ENCODE measurements at places on chromosomes 1 and 21.
A peak's percentile ranks its signal among the peaks of the same experiment; 100 is the strongest.

GRCh38 chr1:10451287-10451686 lies 1.5 kb downstream of the CORT start:
- no peak for DNase-seq

DNA sequence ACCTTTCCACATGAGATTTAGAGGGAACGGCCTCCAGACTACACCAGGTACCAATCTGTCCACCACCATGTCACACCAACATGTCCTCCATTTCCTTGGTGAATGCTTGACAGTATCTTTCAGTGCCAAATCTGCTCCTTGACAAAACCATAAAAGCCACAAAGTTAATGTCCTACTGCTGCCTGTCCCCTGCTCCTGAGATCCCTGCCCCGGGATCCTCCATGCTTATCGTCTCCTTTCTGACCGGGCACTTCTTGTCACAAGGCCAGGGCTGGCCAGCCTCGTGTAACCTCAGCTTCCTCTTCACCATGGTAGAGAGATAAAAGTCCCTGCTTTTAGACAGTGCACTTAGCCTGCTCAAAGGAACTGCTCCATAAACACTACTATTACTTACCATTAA lies 136.2 kb downstream of the NAV1 start:
- DNase-seq: no peak

DNA sequence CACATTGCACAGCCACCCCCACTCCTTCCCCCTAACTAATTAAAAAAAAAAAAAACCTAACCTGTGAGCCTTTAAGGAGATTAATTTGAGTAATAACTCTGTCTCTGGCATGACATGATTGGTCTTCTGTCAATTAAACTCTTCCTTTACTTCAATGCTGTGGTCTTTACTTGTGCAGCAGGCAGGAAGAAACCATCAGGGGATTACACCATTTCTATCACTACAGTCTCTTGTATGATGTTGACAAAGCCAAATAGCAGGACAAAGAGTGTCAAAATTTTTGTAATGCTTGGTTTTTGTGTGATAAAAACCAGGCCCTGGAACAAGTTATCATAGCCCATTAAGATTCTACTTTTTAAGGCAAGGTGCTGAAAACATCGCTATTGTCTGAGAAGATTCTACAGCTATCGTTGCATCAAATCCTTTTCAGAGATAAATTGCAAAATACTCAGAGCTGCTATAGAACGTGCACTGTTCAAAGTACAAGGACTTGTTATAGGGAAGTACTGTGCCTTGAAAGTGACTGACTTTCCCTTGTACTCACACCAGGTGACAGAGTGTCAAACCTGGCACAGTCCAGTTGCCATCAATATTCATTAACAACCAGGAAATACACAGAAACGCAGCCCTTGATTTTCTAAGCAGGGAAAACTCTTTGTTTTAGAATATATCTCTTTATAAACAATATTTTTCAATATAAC lies 37.7 kb downstream of the LHX9 start:
- no peak for DNase-seq

GRCh38 chr1:160779626-160780397 lies 16.2 kb upstream of the LY9 start:
- DNase-seq: peak; percentile 59

GRCh38 chr1:247386217-247386616 lies 29.8 kb upstream of the NLRP3 start:
- no peak for DNase-seq

- no peak for DNase-seq
Measured at GRCh38 chr1:104636581-104636980, 886.9 kb downstream of the AMY1C start.

- DNase-seq: no peak
Measured at GRCh38 chr1:202567738-202568137, 142.5 kb downstream of the SYT2 start.

DNA sequence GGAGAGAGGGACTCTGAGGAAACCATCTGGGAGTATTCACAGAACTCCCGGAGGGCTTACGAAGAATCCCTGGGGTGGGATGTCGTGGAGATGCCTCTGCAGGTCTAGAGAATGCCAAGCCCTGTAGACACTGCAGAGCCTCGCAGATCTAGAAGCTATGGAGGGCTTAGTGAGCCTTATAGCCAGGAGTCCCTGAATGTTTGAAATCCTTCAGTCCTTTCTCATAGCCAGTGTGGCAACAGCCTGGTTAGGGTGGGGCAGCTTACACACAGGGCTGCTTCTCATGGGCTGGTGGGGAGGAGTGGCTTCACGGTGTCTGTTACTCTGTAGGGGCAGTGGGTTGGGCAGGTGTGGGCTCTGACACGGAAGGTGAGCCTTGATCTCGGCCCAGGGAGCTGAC lies 44.2 kb upstream of the KDM4A start:
- no peak for DNase-seq

- no peak for DNase-seq
Measured at GRCh38 chr1:31062867-31063380, 2.6 kb downstream of the PUM1 start.

DNA sequence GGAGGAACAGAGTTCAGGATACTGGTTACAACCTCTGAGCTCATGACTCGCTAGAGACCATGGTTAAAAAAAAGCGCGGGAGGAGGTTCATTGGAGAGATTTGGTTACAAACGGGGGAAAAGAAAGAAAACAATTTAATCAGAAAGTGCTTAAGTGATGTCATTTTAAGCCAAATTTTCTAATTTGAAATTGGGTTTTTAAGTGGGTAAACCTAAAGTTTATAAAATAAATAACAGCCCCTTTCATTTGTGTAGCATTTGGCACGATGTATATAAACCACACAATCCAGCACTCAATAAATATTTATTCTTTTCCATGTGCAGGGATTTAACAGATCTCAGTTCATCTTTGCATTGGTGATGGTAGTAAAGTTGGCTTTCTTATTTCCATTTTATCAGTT lies 7.0 kb upstream of the DPT start:
- no peak for DNase-seq

DNA sequence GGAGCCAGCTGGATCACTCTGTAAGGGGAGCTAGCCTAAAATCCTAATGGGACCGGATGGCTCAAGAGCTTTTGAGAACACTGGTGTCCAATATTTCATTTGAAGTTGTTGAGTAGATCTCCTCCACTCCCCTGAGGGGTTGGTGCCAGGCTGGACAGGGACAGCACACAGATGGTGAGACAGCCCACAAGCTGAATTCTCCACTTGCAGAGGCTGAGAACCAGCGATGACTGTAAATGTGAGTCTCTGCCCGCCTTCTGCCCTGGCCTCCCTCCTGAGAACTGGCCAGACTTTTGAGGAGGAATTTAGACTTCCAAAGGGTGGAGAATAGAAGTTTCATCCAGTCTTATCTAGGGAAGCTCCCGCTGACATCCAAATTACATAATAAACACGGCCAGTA lies 20.5 kb upstream of the COQ8A start:
- no peak for DNase-seq

DNA sequence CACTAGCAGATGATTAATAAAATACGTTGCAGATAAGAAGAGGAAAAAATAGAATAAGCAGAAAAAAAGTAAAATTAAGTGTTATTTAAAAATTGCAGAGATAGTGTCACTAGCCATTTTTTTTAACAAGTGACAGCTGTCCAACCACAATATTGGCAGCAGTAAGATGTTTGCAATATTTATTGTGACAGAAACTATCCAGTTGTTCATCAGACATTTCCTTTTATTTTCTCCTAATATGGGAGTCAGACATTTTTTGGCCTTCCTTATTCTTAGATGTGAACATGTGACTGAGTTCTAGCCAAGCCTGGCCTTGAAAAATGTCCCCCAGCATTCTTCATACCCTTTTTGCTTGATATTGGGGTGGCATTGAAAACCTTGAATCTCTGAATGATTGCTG lies 3.4 kb upstream of the SPAG17 start:
- no peak for DNase-seq

DNA sequence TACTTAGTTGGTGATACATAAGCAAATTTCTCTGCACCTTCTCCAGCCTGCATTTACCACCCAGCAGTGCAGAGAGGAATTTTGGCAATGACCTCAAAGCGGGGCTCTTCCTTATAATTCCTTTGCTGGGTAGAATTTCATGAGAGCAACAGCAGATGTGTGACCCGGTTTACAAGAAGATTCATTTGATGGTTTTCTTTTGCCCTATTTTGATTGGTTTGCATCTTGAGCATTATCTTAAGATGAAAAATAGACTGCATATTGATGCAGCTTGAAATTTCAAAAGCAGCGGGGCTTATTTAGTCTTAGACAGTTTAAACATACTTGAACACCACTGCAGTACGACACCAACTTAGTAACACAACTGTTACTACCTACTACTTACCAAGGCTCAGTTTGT lies 378.9 kb downstream of the TTLL7 start:
- DNase-seq: no peak

GRCh38 chr21:31798842-31799704 lies 67.2 kb upstream of the SCAF4 start:
- DNase-seq: no peak

GRCh38 chr1:18635891-18636595 lies 5.4 kb downstream of the PAX7 start:
- DNase-seq: no peak

- DNase-seq: no peak
Measured at GRCh38 chr1:26352338-26352679, 1.6 kb downstream of the CRYBG2 start.

DNA sequence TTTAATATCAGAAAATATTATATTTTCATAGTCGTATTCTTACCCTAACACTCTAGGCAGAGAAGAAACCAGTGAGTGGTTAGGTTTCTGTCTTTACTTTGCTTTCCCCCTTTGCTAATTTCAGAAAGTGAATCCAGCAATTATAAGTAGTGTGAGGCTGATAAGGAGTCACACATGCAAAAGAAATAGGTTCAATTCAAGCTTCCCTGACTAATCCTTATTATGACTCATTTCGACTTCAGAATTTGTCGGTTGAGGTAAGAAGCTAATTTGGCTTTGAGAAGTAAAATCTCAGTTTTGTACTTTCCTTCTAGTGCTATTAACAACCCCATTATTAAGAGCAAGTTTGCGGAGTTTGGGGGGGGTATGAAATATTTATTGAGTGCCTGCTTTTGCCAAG lies 22.4 kb downstream of the ESRRG start:
- DNase-seq: no peak

- no peak for DNase-seq
Measured at GRCh38 chr1:226832613-226833012, 37.8 kb upstream of the PSEN2 start.

GRCh38 chr1:203407296-203407695 lies 56.4 kb upstream of the FMOD start:
- no peak for DNase-seq

DNA sequence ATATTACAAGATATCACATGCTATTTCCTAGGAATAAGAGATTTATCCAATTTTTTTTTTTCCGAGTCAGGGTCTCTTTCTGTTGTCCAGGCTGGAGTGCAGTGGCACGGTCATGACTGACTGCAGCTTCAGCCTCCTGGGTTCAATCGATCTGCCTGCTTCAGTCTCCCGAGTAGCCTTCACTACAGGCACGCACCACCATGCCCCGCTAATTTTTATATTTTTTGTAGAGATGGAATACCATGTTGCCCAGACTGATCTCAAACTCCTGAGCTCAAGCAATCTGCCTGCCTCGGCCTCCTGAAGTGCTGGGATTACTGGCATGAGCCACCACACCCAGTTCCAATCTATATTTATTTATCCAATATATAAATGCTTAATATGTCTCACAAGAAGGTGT lies 18.0 kb upstream of the WDTC1 start:
- DNase-seq: no peak

DNA sequence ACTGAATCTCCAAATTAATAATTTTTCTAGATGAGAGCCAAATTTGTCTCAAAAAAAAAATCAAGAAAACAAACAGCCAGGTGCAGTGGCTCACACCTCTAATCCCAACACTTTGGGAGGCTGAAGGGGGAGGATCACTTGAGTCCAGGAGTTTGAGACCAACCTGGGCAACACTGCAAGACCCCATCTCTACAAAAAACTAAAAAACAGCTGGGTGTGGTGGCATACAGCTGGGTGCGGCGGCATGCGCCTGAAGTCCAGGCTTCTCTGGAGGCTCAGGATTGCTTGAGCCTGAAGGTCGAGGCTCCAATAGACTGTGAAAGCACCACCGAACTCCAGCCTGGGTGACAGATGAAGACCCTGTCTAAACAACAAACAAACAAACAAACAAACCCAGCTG lies 14.0 kb downstream of the ACBD3 start:
- no peak for DNase-seq

DNA sequence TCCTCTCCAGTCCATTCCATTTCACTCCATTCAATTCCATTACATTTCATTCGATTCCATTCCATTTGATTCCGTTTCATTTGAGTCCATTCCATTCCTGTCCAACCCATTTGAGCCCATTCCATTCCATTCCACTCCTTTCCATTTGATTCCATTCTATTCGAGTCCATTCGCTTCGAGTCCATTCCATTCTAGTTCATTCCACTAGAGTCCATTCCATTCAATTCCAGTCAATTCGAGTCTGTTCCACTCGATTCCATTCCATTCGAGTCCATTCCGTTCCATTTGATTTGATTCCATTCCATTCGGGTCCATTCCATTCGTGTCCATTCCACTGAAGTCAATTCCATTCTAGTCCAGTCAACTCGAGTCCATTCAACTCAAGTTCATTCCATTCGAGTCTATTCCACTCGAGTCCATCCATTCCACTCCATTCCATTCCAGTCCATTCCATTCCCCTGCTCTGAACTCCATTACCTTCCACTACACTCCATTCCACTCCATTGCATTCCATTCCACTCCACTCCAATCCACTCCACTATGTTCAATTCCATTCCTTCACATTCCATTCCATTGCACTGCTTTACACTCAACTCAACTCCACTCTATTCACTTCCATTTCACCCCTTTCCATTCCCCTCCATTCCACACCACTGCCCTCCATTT lies 2569.4 kb upstream of the TPTE start:
- DNase-seq: no peak

DNA sequence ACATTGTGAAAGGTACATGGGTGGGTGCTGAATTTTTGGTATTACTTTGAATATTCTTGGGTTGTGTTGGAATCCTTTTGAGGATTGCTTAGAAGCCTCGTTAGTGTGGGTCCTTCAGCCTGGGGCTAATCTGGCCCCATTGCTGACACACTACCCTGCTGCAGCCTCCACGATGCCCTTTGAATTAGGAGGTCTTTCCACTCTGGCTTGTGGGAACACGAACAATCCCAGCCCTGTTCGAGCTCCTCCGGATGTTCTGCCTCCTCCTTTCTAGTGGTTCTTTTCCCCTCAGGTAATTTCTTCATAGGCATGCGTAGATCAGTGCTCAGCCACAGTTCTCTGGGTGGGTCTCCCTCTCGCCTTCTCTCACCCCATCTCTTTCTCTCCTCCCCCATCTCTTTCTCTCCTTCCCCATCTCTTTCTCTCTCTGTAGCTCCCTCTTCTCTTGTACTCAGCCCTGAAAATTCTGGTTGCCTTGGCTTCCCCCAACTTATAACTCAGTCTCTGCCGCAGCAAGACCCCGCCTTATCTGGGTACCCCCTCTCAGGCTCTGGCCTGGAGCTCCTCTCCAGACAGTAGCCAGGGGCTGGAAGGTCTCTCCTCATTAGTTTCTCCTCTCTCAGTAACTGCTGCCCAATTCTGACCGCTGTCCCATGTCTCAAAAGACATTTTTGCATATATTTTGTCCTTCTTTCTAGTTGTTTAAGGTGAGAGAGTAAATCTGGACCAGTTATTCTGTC lies 46.0 kb upstream of the SLC19A1 start:
- DNase-seq: no peak

All from activated naive CD8-positive, alpha-beta T cell treated with anti-CD3 and anti-CD28 coated beads for 36 hours (primary cell).